ENCODE measurements at places on chromosomes 12 and 14.

DNA sequence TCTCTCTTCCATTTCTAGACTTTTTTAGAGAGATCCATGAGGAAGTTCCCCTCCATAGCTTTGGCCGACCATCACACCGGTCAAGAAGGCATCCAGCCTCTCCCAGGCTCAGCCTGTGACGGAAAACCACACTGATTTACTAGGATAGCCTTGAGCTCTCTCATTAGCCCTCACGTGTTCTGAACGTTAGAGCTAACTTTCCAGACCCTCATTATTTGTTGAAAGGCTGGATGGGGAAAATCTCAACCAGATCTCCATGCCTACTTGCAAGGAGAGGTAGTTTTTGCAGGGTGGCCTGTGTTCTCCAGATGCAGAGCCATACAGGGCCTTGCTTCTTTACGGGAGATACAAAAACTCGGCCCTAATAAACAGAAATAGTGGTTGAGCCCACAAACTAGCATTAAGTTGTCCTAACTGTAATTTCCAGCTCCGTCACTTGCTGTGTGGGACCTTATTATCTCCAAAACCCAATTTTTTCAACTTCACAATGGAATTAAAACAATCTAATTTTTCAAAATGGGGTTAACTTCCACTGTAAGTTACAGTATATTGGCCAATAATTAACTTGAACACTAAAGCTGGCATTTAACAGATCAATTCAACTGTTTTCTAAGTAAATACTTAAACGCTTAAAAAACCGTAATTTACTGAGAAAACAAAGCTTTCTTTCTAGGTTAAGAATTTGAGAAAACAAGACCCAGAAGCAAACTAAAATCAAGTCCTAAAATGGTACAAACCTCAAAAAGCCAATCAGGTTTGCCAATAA, 65.3 kb downstream of the KLHL28 start:
- no peak for DNase-seq

GRCh38 chr14:21558703-21559170, 21.1 kb downstream of the OR10G3 start:
- DNase-seq, result no peak

DNA sequence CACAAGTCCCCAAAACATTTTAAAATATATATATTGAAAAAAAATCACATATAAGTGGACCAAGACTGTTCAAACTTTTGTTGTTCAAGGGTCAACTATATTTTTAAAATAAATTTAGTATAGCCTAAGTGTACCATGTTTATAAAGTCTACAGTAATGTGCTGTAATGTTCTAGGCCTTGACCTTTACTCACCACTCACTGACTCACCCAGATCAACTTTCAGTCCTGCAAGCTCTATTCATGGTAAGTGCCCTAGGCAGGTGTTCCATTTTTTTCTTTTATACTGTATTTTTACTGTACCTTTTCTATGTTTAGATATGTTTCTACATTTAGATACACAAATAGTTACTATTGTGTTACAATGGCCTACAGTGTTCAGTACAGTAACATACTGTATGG, 23.4 kb upstream of the TMTC1 start:
- no peak for DNase-seq

DNA sequence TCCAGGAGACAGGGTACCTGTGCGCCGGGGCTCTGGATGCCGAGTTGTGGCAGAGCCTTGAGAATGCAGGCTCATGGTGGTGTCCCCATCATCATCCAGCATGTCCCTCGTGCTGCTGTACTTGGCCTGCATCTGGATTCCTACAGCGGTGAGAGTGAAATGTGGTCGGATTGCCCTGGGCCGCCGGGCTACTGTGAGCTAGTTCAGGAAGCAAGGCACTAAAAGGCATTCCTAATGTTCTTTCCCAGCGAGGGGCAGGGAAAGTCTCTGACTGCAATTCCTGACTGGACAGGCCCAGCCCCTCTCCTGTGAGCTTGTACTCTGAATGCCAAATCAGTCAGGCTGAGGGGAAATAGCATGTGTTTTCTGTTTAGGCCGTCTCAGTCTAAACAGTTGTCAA, at the start of gene CLEC1A:
CLEC1A (minus strand) TSS at position 195 of the 400 bp plus-strand sequence; CDS start at position 132, 63 bp downstream.
- DNase-seq, result peak; percentile 26
